Dorsolateral prefrontal cortex (tissue), 122 donors: ENCODE measurements at places on chromosomes 2 and 18.

DNA sequence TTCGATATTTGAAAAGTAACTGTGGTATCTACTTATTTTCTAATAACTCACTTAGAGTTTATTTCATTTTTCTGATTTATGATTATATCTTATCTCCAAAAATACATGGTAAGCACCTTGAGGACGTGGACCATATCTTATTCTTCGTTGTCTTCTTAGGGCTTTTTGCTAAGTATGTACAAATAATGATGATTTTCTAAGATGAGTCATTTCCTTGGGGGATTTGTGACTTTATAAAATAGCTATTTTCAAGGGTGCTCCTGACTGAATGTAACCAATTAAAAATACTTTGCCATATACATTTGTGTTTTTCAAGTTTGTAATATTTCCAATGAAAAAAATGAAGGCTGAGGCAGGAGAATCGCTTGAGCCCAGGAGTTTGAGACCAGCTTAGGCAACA lies 56.3 kb downstream of the GREB1L start:
- DNase-seq = no peak

GRCh38 chr2:238458651-238459050 lies 31.9 kb downstream of the ASB1 start:
- no peak for DNase-seq

DNA sequence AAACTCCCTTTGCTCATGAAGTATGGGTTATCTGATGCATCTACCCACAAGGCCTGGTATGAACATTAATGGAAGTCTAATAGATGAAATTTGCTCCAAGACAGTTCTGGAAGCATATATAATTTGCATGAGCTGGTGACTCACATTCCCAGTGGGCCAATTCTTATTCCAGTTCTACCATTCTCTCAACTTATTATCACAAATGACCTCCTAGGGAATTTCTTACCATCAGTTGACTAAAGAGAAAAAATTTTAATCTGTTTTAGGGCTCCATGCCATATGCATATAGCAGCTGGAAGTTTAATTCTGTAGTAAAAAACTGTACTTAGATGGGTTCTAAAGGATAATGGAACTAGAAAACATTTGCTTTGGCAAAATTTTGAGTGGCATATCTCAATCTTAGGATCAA lies 165.2 kb upstream of the COL3A1 start:
- DNase-seq = no peak

DNA sequence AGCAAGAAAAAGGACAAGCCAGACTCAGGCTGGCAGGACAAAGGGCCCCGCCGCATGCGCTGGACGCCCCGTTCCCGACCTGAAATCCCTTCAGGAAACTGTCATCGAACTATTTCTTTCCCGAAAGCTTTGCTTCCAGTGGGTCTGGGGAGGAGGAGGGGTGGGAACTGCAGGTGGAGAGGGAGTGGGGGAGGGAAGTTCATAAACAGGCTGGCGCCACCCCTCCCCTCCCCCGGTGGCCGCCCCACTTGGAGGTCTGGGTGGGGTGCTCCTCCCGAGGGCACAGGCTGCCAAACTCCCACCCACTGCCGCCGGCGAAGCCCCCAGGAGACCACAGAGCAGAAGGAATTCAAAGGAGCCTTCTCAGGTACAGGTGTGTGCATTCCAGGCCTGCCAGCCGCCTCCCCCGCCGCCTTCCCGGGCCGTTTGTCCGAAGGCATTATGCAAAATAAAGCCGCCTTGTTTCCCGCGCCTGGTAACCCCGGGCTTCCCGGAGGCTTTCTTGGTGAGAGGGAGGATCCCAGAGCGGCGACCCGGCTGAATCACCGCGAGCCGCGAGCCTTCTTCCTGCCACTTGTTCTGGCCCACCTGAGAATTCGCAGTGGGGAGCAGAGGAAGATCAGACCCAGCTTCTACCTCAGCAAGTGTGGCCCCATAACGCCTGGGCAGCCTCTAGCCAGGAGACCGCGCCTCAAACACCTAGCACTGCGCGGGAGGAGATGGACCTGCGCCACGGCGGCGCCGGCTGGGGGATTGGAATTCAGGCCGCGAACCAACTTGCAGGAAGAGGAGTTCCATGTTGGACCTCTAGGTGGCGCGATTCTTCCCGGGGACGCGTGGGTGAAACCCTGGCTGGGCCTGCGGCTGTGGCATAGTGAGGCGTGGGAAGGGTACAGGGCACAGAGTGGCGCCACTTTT lies 101.9 kb downstream of the FOXI3 start:
- DNase-seq = peak; percentile 16
